ENCODE measurements at places on chromosomes 5 and 9.
A peak's percentile ranks its signal among the peaks of the same experiment; 100 is the strongest.

- no peak for DNase-seq
Observed at GRCh38 chr5:135399794-135400542, 937 bp upstream of the MACROH2A1 start.

GRCh38 chr5:150082889-150083288 is 3.5 kb downstream of the CSF1R start:
- no peak for DNase-seq

GRCh38 chr9:4704129-4704528 is 24.8 kb downstream of the CDC37L1 start:
- DNase-seq = no peak

GRCh38 chr9:111632695-111633388 is 1.7 kb downstream of the DNAJC25 start:
- no peak for DNase-seq

- DNase-seq = no peak
Observed at GRCh38 chr5:168801567-168801966, 222.4 kb upstream of the PANK3 start.

GRCh38 chr5:96527768-96528661 is 95.0 kb upstream of the PCSK1 start:
- DNase-seq = no peak

- no peak for DNase-seq
Observed at GRCh38 chr9:91908293-91908623, 41.8 kb downstream of the ROR2 start.

GRCh38 chr5:133408322-133408721 is 204.0 kb downstream of the FSTL4 start:
- DNase-seq = no peak

DNA sequence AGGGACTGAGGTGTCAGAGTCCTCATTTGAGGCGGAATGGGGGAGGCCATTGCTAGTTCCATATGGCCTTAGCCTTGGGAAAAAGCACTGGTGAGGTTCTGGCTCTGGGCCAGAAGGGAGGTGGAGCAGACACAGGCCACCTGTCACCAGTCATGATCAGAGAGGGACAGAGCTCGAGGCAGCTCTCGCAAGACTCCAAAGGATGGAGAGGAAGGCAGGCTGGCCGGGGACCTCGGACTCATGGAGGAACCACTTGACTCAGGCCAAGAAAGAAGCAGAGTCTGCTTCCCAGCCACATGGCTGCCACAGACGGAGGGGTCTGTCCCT is 29.2 kb upstream of the NSMF start:
- no peak for DNase-seq

DNA sequence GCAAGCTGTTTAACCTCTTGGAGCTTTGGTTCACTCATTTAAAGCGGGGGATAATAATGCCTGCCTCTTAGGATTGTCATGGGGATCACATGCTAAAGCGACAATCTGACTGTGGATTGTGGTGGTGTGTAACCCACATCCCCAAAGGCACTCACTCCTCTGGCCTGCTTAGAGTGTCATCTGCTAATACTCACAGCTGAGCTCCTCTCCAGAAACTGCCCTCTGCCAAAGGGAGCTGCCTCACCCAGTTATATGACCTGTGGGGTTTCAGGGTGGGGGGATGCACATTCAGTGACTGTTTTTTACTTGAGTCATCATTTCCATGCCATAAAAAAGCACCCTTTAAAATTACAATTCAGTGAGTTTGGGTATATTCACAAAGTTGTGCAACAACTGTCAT is 110.0 kb upstream of the SPOCK1 start:
- DNase-seq = no peak

DNA sequence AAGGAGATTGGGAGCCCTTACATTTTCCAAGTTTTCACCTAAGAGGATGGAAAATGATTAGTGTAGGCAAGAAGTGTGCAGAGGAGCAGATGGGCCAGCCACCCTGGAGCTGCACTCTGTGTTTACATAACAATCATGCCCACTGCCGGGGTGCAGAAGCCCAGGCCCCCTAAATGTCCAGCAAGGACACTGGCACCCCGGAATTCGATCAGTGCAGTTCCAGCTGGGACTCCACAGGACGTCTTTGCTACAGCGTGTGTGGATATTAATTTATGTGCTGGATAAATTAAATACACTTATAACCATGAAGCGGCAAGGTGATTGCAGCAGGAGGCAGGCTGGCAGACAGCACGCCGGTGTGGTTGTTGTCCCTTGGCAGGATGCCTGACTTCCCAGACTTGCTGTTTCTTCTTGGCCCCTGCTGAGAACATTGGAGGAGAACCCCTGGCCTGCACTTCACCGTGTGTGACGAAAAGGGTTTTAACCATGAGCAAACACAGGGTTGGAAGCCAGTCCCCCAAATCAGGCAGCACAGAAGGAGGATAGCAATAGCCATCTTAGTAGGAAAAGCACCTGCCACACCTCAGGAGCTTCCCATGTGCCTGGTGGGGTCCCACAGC is 73.7 kb downstream of the GADD45G start:
- no peak for DNase-seq

GRCh38 chr9:28365020-28365640 is 791.8 kb upstream of the C9orf72 start:
- DNase-seq = peak; percentile 22

GRCh38 chr5:125696762-125697161 is 726.4 kb upstream of the GRAMD2B start:
- DNase-seq = peak; percentile 23

DNA sequence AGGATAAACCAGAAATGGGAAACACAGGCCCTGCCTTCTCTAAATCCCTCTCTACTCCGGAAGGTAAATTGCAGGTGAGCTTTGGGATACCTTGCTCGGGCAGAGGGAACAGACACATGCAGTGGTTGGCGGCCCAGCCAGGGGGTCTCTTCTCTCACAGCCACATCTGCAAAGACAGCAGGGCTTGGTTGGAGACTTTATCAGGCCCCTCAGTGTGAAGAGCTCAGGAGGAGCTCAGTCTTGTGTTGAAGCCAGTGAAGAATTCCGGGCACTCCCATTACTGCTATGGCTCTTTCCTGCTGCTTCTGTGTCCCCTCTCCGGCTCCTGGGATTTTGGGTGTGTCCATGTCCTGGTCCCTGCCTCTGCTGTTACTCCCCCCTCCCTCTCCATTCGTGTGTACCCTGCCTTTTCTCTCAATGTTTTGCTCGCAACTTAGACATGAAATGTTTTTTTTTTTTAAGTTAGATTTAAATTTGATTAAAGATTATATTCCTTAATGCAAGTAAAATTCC is 99.8 kb downstream of the TRIO start:
- DNase-seq = no peak

DNA sequence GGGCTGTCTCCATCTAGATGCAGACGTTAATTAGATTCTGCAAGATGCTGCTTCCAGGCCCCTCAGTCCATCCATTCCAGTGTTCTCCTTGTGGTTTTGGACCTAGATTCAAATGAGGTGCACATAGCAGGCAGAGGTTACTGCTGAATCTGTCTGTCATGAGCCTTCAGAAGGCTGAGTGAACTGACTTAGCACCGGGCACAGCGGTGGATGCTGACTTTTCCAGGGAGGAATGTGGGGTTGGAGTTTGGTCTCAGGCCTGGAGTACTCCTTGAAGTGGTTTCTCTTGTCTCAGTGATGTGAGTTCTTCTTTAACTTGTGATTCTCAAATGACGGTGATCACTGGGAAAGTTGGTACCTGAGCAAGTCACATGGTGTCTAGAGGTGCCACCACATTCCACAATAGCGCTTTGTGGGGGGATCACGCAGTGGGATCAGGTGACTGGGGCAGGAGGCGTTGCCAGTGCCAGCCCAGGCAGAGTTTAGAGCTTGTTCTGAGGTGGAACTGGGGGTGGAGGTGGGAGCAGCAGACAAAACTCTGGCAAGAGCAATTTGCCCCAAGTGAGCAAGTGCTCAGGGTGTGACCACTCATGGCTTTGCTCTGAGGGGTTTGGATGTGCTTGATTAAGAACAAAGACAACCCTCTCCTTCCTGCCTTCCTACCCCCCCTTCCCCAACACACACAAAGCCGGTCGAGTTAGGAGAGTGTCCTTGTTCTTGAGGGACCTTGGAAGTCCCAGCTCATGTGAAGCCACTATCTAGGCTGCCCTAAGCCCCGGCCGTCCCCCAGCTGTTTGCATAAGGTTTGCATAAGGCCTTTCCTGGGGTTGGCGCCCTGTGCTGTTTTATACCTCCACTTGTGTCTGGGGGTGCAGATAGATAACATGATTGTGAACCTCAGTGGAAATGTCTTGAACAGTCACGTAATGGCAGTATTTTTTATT is 25.1 kb downstream of the JADE2 start:
- DNase-seq = no peak

- DNase-seq = peak; percentile 78
Observed at GRCh38 chr5:175202463-175203068, 241.4 kb downstream of the DRD1 start.

DNA sequence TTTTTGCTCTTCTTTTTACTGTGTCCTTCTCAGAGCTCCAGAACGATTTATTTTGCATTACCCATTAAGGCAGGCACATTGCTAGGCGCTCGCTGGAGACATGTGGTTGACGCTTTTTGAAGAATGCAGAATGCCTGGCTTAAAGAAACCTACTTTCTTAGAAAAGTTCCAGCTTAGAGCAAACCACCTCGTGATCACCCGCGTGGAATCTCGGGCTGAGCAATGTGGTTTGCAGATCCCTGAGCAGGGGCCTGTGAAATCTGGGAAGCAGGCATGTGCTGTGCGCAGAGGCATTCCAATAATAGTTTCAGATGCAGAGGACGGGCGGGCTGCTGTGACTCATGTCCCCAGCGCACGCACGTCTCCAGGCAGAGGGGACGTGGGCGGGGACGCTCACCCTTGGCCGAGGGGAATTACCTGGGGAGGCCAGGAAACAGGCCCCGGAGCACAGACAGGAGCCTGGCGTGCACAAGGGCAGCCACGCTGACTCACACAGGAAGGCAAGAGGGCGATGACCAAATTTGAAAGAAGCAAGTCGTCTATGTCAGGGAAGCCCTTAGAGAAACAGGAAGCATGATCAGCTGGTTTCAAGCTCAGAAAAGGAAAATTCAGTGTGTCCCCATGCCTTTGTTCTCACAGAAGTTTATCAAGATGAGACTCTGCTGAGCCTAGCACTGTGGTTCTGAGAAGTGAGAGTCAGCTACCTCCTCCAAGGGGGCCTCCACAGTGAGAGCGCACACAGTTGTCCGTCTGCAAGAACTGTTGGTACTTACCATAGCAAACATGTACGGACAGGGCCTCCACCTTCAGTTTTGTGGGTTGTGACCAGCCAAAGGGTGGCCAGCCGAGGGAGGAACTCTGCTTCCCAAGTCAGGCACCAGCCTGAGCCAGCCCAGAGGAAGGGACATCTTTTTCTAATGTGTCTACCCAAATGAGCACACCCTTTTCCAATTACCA is 218.6 kb downstream of the PIK3R1 start:
- peak; percentile 95 for DNase-seq

DNA sequence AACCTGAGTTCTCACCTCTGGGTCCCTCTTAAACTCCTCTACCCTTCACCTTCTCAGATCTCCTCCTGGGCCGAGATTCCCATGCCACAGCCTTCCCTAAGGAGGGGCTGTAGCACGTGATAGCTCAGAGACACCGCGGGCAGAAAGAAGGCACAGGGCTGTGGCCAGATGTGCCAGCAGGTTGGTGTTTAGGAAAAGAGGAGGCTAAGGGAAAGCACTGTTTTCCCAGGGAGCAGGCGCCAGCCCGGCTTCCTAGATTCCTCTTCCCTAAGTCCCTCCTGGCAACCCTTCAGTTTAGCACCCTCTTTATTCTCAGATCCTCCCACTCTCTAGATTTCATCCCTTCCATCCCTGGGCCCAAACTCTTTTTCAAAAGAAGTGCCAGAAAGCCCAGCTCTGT is 59.4 kb upstream of the CCNG1 start:
- no peak for DNase-seq

DNA sequence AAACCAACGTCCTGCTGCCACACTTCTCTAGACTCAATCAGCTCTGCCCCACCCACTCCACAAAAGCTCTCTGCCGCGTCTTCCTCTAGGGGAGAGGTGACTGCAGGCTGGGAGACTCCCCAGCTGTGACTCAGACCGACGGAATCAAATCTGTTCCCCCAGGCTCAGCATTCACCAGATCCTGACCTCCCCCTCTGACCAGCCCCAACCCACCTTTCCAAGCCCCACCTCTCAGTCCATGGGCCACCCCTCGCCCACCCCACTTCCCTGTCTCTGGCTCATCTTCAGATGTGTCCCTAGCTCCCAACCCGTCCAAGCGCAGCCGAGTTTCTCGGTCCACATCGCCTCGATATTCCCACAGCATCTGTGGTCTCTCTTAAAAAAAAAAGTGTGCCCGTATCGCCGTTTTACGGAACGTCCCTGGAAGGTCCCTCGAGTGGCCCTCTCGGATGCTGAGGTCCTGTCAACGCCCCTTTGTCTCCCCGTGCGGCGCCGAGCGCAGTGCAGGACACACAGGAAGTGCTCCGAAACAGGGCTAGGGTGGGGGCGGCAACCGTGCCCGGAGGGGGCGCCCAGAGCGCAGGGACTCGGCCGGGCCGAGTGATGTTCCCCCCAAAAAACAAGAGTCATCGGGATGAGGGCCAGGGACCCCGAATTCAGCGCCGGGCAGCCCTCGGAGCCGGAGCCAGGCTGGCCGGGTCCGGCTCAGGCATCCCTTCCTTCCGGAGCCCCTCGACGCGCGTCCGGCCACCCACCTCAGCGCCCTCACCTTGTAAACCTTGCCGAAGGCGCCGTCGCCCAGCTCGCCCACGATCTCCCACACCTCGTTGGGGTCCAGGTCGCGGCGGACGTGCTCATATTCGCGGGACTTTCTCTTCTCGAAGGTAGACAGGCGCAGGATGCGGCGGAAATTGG is 649 bp downstream of the STK10 start:
- peak; percentile 68 for DNase-seq

- DNase-seq = no peak
Observed at GRCh38 chr5:22918511-22918910, 65.4 kb upstream of the CDH12 start.

- peak; percentile 90 for DNase-seq
Observed at GRCh38 chr9:135926402-135927194, 19.3 kb upstream of the CAMSAP1 start.

DNA sequence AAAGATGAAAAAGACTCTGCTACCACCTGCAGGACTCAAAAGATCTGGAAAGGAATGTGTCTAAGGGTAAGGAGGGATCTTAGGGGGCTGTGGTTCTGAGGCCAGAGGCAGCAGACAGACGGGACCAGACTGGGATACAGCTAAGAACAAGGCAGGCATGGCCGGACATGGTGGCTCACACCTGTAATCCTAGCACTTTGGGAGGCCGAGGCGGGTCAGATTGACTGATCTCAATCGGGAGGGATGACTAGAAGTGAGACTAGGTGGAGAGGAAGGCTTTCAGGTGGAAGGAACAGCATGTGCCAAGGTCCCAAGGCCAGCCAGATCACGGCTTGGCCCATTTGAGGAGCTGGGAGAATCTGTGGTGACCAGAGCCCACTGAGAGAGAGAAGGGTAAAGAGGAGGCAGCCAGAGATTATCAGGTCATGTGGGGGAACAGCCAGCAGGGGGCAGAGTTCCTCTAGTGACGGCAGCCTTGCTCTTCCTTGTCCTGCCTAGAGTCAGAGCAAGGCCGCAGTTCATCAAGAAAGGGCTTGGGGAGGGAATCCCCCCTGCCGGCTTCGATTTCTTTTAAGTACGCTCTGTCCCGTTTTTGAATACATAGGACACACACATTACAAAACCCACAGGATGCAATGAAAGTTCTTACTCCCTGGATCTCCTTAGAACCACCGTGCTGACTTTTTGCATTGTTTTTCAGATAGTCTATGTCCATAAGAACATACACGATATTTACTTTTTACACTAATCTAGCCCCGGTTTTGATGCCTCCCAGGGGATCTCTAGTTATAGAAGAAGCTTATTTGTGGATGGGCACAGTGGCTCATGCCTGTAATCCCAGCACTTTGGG is 2.6 kb upstream of the OLFML2A start:
- DNase-seq = peak; percentile 70

- DNase-seq = no peak
Observed at GRCh38 chr9:134371731-134372130, 45.5 kb downstream of the RXRA start.
